ENCODE measurements at places on chromosomes 5 and 9.

- DNase-seq = no peak
Observed at GRCh38 chr9:132175431-132175830, 13.6 kb downstream of the NTNG2 start.

- DNase-seq = no peak
Observed at GRCh38 chr5:178416206-178416882, 173.8 kb downstream of the COL23A1 start.

DNA sequence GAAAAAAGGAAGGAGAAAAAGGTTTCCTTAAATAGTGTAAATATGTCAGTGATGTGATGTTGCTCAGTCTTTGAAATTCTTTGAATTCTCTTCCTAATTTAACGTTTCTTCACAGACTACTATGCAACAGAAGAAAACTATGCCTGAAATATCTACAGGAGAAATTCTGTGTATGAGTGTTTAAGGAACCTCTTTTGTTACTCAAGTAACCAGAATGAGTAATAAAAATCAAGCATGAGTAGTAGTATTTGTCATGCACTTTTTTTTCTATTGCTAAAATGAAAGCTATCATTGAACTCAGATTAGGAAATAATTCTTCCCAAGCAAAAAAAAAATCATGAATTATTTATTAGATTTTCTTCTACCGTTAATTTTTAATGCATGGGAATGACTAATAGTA lies 20.3 kb upstream of the THG1L start:
- DNase-seq = no peak

DNA sequence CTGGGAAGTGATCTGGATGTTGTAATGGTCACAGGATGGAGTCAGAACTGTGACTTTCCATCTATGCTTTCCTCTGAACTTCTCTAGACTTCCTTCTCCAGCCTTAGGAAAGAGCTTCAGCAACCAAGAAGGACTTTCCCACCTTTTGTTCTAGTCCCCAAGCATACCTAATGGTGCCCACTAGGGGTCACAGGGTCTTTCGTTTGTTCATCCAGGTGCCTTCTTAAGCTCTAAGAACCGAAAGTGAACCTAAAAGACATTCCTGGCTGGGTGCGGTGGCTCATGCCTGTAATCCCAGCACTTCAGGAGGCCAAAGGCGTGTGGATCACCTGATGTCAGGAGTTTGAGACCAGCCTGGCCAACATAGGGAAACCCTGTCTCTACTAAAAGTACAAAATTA lies 1.8 kb upstream of the WNT8A start:
- DNase-seq = no peak

DNA sequence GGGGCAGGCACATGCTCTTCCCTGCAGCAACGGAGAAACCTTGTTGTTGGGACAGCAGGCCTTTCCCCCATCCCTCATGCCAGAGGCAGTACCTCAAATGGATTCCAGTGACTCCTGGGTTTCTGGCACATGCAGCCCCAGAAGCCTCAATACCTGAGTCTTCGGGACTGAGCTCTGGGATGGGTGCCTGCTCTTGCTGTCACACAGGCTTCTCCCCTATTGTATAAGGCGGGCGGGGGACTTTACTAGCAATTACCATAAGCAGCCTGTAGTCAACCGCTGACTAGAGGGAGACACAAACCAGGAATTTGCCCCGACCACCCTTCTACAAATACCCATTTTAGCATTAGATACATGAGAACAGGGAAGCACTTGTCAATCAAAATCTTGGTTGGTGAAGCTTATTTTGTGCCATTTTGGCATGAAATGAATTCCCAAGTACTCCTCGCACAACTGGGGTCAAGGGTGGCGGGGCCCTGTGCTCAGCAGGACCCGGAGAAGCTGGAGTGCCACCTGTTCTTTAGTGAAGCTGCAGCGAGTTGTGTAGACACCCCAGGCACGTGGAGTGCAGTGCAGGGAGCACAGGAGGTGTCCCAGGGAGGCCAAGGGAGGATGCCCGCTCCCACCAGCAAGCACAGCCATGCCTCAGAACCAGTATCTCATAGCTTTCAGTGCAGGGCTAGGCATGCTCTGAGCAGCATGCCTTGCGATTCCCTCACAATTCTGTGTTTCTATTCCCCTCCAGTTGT lies 21.2 kb downstream of the S1PR3 start:
- no peak for DNase-seq

GRCh38 chr5:134083517-134083916 lies 31.0 kb upstream of the TCF7 start:
- DNase-seq = no peak

- no peak for DNase-seq
Observed at GRCh38 chr9:134619983-134620661, 21.5 kb upstream of the COL5A1 start.

- no peak for DNase-seq
Observed at GRCh38 chr9:132494857-132495256, 84.8 kb downstream of the CFAP77 start.

DNA sequence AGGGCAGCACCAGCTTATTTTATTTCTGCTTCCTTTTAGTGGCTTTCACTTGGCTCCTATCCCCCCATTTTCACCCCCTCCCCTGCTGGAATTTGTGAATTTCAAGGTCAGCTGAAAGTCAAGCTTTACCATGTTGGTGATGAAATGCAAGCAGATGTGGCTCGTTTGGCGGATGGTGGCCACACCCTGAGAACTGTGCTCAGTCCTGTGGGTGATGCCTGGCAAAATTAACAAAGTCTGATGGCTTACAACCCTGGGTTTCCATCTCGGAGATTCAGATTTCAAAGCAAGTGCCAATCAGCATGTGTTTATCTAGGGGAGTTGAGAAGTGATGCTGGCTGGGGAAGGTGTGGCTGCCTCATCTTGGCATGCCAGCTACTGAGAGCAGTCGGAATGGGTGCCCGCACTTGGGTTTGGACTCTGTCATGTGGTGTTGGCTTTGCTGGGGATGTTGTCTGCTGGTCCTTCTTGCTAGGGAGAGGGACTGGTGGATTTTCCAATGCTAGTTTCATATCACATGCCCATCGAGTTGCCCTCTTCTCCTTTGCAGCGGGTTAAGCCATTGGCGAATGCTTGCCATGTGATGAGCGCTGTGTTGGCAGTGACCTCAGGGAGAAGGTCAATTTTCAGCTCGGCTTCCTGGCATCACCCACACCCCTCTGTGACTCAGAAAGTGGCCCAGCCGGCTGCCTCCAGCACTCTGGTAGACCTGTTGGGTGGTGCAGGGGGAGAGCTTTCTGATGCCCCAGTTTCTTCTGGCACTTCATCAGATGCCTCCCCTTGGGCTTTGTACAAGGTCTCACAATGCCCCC lies 77.0 kb upstream of the PITX1 start:
- no peak for DNase-seq

DNA sequence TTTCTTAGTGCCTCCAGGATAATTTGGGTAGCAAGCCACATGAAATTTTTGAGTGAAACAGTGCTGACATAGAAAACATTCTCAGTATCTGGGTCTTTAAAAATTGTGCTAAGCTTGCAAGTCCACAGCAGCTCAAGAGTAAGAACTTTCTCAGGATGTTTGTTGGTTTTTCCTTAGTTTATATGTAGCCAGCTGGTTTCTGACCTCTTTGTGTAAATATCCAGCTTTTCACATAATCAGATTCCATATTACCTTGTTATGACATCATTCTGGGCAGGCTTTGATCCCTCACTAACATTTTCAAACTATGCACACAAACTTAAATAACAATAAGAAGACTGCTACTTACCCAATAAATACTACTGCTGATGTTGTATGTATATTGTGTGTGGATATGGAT lies 82.9 kb upstream of the VCAN start:
- DNase-seq = no peak

- no peak for DNase-seq
Observed at GRCh38 chr9:109329638-109330258, 8.9 kb upstream of the EPB41L4B start.

- no peak for DNase-seq
Observed at GRCh38 chr9:37902796-37903646, 906 bp downstream of the SLC25A51 start.

GRCh38 chr5:152374711-152375275 lies 30.3 kb downstream of the NMUR2 start:
- DNase-seq = no peak

GRCh38 chr5:140591747-140592372 lies 27.2 kb downstream of the SLC35A4 start:
- no peak for DNase-seq

DNA sequence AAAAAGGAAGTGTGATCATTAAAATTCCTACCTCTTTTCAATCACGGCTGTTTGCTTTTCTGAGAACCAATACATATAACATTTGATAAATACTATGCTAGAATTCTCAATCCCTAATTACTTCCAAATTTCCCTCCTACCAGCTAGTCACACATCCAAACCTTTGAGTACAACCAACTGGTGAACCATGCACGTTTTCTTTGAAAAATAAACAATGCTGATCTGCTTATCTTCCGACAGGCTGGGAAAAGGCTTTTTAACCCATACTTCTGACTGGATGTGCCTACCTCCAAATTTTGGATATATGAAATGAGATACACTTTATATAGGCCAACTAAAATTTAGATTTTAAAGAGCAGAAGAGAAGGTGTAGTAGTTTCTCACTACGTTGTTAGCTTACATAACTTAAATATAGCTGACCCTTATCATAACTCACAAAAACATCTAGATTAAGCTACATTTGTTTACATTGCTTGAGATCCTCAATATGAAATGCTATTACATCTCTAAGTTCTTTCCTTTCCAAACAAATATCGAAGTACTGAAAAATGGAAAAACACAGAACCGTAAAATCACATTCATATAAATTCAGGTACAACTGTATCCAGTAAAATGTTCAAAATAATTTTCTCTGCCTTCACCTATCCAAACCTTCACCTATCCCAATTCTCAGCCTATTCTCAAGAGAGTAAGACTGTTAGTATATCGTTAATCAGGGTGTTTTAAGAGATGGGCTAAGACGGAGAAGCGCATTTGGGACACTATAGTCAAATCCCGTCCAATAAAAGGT lies 2.1 kb downstream of the NR3C1 start:
- no peak for DNase-seq

- peak; percentile 10 for DNase-seq
Observed at GRCh38 chr9:133275105-133276000, at the start of gene ABO. Gene ABO, minus strand, starts transcription at chr9:133275201.

- no peak for DNase-seq
Observed at GRCh38 chr9:101579711-101580545, 14.8 kb downstream of the PPP3R2 start.

DNA sequence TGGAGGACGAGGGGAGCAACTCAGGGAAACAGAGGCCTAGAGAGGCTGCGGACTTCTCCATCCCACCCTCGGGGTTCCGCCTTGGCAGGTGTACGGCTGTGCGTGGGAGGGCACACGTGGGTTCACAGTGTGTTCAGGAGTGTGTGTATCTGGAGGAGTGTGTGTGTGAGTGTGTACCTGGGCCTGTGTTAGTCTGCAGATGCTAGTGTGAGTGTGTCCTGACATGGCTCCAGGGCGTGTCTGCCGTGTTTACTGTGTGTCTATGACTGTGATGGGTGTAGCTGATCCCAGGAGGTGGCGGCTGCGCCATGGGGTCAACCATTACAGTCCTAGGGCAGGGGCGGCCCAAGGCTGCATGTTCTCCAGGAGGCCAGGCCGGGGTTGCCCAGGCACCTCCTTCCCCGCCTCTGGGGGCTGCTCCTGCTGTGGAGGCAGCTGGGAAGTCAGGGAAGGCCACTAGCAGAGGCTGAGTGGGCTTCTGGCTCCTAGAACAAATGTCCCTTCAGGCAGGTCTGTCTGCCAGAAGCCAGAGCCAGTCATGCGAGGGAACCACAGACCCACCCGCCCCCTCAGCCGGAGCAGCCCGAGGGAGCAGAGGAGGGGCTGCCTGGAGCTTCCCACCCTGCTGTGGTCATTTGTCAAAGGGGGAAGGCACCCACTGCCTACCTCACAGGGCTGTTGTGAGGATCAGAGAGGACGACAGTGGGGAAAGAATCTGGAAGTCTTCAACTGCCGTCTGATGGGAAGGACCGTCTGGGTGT lies 21.4 kb downstream of the CRB2 start:
- DNase-seq = no peak

DNA sequence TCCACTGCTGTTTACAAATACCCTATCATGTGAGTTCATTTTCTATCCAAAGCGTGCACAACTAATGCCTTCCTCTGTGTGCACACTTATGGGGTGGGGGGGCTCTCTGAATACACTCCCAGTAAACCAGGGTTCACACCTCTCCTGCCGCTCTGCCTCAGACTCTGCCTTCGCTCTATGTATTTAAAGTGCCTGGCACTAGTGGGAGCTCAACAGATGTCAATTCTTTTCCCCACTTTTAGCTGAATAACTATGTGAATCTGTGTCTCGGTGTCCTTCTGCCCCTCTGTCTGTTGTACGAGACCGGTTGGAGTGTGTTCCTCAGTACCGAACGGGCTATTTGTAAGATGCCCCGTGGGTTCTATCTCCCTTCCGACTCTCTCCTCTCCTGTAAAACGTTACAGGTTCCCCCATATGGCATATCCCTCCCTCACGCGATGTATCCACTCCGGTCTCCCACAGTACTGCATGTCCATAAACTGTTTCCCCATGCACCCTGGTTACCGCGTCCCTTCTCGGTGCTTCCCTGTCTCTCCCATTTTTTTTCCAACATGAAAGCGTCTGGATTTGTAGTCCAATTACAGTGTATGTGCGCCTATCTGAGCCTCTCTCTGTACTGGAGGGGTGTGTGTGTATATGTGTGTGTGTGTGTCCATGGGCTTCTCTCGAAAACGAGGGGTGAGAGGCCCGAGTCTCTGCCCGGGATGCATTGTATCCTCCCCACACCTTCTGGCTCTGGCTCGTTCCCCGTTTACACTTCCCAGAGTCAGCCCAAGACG lies 1.6 kb downstream of the ELL2 start:
- DNase-seq = peak; percentile 46

- DNase-seq = no peak
Observed at GRCh38 chr9:93129286-93129685, 4.8 kb downstream of the NINJ1 start.

DNA sequence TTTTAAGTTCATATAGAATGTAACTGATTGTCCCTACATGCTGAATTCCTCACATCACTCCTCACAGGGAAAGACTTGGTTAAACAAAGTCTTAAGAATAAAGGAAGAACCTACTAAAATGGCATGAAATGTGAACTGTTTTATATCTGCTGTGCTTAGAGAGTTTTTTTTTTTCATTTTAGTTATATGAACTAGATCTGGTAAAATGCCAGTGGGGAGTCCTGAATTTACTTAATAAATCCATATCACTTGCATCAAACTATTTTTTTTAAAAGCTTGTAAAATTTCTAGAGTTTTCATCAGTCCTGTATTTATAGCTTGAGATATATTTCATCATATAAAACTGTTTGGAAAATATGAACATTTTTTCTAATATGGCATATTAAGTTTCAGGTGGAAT lies 1528.6 kb downstream of the EFNA5 start:
- DNase-seq = no peak

GRCh38 chr5:157388111-157388710 lies 71.8 kb upstream of the NIPAL4 start:
- DNase-seq = peak; percentile 62

Data from spinal cord (tissue), 10 donors.